ENCODE measurements at places on chromosomes 6 and 20.

GRCh38 chr20:11389186-11389585 is 528.5 kb upstream of the BTBD3 start:
- DNase-seq, result no peak

- no peak for DNase-seq
Observed at GRCh38 chr6:128155826-128156225, 255.0 kb upstream of the THEMIS start.

DNA sequence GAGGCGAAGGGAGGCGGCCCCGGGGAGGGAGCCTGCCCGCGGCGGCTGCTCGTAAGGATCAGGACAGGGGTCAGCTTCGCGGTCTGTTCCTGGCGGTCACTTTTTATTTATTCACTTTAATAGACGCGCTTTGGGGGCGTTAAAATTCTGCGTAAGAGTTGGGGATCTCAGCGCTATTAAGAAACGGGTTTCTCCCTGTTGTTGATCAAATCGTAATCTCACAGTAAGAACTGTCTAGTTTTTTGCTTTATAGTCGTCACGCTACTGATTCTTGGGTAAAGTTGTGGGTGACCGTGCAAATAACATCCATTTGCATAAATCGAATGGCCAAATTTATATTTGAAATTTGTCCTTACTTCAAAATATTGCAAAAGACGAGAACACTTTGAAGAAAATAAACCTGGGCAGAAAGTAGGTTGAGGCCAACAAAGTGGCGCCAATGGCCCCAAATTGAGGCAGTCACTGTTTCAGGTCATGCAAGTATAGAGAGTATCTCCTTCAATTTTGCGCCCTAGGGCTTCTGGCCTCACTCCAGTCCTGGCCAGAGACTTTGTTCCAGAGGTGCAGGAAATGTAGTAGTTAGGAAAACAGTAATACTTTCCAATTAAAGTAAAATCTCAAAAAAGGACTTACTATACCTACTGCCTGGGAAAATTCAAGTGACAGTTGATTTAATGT is 963 bp upstream of the RMND1 start:
- DNase-seq, result no peak

DNA sequence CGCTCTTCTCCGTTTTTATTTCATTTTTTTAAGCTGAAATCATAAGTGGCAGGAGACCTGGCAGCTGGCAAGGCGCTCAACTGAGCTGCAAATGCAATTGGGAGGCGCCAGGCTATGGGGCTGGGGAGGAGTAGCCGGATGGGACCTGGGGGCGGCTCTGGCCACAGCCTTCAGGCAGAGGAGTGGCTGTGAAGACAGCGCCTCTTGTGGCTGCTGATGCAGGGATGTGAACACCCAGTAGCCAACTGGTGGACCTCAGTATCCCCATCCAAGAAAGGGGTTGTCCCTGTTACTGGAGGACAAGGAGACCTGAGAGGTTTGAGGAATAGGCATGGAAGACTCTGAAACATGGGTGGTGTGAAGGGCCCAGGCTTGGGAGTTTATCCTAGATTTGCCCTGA is 12.6 kb downstream of the KCNK17 start:
- DNase-seq, result no peak

- DNase-seq, result peak; percentile 25
Observed at GRCh38 chr20:1805161-1805581, 90.0 kb upstream of the SIRPA start.

- peak; percentile 54 for DNase-seq
Observed at GRCh38 chr6:11732036-11732631, 46.5 kb downstream of the ADTRP start.

DNA sequence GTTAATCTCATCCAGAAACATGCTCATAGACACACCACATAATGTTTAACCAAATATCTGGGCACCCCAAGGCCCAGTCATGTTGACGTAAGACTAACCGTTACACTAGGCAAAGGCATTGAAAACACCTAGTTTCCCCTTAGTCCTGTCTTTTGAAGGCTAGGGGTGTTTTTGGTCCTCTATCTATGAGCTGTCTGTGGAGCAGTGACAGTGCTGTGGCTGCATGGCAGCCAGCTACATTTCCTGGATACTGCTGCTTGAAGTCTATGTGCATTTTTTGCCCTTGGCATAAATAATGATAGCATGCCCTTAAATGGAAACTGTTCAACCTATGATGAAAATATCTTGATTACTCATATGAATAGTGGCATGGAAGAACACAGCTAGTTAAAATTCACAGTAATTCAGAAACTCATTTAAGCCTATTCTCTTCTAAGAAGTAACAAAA is 18.6 kb downstream of the FARS2 start:
- no peak for DNase-seq

Measured in ureter (tissue), 1 donor.